ENCODE measurements at places on chromosomes 12 and 14.
A peak's percentile ranks its signal among the peaks of the same experiment; 100 is the strongest.

- no peak for DNase-seq
Observed at GRCh38 chr12:67671419-67671818, 22.9 kb downstream of the DYRK2 start.

GRCh38 chr12:25023808-25024207 lies 74.9 kb upstream of the BCAT1 start:
- DNase-seq, result no peak

GRCh38 chr12:6664902-6665301 lies 2.0 kb upstream of the ING4 start:
- DNase-seq, result no peak

- no peak for DNase-seq
Observed at GRCh38 chr14:52046376-52046917, 22.4 kb downstream of the NID2 start.

GRCh38 chr14:100803226-100803625 lies 22.7 kb upstream of the MEG3 start:
- DNase-seq, result no peak

DNA sequence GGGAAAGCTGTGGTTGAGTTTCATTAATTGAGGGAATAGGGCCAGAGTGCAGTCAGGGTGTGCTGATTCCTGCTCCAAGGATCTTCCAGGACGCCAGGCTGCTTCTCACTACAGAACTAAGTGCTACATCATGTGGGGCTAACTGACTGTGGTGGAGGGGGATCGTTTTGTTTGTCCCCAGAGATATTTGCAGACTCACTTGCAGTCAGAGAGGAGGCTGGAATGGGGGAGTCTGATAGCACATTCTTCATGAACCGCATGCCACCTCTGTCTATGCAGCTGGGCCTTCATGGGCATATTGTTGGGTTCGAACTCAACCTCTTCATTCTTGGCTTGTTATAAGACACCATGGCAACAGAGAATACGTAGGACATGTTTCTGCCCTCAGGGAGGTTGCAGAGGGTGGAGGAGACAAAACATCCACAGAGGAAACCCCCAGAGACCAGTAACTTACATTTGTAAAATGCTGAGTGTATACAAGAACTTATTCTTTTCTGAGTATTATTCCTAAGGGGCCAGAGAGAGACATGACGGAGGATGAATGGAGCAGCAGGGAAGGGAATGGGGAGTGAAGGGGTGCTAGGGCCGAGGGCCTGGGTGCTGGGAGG lies 13.0 kb downstream of the KRT7 start:
- DNase-seq, result no peak

GRCh38 chr14:64755781-64756221 lies 51.6 kb downstream of the PLEKHG3 start:
- peak; percentile 71 for DNase-seq

DNA sequence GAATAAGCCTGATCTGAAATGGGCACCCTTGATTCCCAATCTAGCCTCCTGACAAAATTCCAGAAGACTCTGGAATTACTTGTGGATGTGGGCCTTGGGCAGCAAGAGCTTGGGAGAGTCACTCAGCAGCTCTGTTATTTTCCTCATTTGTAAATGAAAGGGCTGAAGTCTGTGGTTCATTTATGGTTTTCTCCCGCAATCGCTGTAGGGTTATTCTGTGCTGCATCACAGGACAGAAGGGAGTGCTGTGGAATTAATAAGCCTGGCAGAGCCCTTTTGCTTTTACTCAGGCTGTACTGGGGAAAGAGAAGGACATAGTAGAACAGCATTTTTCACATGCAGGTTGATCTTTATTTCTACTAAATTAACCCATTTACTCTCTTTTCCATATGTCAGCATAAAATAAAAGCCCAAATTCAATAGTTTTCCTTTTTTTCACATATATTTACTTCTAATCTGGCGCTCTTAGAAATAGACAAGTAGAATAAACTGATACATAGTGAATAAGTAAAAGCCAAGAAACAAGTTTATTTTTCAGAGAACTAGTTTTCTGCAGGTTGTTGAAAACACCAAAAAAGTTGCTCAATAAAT lies 49.2 kb downstream of the DUSP16 start:
- DNase-seq, result no peak

DNA sequence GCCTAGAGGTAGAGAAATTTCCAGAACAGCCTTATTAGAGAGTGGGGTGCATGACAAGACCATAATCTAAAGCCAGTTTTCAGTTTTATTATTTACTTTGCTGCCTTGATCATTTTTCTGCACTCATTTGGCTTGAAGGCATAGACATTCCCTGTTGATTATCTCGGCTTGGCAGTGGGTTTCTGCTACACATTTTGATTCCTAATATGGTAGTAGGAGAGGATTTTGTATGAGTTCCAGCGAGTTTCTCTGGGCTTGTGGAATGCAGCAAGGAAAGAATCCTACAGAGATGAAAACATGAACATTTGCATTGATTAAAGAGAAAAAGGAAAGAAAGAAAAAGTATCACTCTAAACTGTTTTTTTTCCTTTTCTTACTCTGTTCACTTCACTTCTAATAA lies 281.2 kb downstream of the PAWR start:
- DNase-seq, result no peak

GRCh38 chr12:75859868-75860267 lies 171.7 kb downstream of the PHLDA1 start:
- no peak for DNase-seq

GRCh38 chr14:24263848-24264247 lies 871 bp upstream of the TGM1 start:
- DNase-seq, result no peak

GRCh38 chr14:104865631-104866441 lies 768 bp downstream of the CEP170B start:
- no peak for DNase-seq

DNA sequence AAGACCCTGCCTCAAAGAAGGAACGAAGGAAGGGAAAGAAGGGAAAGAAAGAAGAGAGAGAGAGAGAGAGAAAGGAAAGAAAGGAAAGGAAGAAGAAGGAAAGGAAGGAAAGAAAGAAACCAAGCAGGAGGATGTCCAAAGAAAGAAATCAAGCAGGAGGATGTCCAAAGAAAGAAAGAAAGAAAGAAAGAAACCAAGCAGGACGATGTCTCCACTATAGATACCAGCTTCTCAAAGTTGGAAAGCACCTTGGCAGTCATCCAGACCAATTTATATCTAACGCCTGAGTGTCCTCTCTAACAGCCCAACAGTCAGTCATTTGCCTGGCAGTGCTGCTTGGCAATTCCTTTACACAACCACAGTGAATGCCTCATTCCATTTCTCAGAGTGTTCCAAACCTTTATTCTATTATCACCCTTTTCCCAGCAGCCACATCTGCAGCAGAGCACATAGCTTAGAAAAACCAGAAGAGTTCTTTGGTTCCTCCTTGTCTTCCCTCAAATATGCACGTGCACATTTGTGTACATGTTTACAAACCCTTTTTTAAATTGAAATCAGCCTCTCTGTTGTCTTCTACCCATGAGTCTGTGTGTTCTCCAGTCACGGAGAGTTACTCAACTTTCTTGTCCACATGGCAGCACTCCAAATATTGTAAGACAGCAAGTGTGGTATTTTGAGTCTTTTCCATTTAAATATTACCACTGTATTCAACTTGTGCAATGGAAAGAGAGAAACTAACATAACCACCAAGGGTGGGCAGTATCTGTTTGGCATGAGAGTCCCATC lies 138.4 kb downstream of the STXBP6 start:
- no peak for DNase-seq

- no peak for DNase-seq
Observed at GRCh38 chr12:69459477-69459876, 10.7 kb upstream of the FRS2 start.

GRCh38 chr12:27965966-27966365 lies 6.6 kb downstream of the PTHLH start:
- DNase-seq, result no peak

- no peak for DNase-seq
Observed at GRCh38 chr12:91835693-91836092, 310.0 kb downstream of the BTG1 start.

- no peak for DNase-seq
Observed at GRCh38 chr12:82682326-82682725, 4.4 kb upstream of the TMTC2 start.

DNA sequence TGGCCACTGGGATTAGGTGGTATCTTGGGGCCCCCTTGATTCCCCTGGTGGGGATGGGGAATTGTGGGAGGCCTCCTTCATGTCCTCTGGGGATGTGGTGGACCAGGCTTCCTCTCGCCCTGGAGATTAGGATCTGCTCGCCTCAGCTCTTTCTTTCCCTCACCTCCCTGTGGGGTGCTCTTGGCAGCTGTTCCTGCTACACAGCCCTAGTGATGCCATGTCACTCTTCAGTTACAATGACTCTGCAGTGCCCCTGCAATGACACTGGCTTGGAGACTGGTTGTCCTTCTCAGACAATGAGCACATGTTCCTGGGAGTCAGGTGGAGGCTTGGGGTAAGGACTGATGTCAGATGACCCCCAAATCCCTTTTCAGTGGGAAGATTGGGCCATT lies 83.9 kb downstream of the ADCK1 start:
- no peak for DNase-seq

DNA sequence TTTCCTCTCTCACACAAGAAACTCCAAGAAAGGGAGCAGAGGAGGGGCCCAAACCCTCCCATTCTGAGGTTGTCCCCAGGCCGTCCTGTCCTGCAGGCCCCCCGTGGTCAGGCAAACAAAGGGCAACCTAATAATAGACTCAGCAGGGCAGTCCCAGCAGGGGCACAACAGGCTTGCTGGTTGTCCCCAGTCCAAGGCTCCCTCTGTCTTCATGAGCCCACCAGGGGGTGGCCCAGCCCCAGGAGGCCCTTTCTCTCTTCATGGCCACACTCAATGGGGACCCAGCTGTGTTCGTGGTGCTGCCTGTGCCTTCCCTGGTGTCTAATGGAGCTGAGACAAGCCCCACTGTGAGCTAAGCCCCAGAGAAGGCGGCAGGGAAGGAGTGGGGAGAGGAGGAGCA lies 359.9 kb downstream of the ADGRD1 start:
- DNase-seq, result no peak

DNA sequence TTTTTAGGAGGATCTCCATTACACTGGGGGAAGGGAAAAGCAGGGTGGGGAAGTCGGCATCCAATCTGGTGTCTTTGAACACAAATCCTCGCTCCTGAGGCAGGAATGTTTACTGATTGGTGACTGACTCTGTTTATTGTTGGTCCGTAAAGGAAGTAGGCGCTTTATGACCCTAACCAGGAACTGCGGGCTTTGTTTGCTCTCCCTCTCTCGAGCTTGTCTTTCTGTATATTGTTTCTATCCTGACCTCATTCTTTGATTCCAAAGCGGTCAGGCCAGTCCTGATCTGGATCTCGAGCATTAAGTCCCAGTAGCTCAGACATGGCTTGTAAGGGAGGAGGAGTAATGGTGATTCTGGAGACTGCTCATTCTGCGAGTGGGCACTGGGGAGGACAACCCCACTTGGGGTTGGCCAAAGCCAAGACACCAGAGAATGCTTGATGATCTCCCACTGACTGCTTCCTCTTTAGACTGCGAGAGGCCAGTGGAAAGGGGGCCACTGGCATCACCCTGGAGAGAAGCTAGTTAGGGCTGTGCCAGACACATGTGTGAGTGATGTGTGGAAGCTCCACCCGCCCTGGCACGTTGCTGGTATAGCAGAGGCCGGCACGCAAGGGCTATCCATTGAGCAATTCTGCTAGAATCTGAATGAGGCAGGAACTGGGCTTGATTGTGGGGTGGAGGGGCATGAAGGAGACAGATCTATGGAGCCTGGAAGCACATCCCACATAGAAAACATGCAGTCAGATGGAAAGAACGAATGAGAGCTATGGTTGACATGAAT lies 194.6 kb downstream of the PAX9 start:
- no peak for DNase-seq

DNA sequence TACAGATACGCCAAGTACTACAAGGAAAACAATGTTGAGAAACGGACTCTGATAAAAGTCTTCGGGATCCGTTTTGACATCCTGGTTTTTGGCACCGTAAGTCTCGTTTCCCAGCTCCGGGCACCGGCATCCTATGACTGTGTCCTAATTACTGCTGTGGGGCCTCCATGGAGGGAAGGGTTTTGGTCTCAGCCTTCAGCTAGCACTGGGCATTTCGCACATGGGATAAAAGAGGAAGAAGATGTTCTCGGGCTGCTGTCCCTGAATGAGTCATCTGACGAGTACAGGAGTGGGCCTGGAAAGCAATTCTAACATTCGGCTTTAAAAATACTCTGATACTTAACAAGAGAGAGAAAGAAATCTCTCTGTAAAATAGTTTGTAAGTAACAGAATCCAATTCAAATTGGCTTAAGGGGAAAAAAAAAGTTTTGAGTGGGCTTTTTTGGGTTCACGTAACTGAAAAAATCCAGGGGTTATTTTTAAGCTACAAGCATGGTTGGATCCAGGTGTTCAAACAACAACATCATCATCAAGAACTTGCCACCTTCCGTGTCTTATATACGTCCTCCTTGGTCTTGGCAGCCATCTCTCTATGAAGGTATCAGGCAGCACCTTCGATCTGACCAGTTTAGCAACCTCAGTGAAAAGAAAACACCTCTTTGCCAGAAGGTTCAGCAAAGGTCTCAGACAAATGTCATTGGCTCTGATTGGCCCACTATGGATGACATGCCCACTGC lies 34.4 kb upstream of the P2RX4 start:
- no peak for DNase-seq

- no peak for DNase-seq
Observed at GRCh38 chr12:113655919-113656318, 184.2 kb upstream of the LHX5 start.

DNA sequence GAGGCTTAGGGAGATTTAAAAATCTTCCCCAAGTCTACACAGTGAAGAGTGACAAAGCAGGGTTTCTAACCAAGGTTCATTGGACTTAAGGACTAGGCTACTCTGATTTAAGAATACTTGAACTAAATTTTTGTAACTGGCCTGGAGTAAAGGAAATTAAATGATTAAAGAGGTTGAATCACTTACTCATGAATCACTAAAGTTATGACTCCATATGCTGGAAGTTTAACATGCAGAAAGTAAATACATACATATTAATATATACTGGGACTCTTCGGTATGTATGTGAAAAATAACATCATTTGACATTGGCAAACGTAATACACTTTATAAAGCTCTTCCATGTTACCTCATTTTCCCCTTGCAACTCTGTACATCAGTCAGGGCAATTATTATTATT lies 322.9 kb downstream of the KCNH5 start:
- no peak for DNase-seq

DNA sequence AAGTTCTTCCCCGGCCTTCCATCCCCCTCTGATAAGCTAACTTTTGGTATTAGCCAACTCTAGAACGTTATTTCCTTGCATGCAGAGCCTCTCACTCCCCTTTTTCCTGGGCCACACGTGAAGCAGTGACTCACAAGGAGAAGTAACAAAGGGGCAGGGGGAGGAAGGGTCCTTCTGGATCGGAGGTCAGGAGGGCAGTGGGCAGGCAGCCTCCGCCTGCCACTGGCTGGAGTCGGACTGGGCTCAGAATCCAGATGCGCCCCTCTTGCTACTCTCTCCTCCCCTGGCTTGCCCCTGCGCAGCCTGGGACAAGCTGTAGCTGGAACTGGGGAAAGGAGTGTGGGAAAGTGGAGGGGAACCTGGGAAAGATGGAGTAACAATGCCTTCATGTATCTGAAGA lies 55.0 kb downstream of the TPCN1 start:
- no peak for DNase-seq

DNA sequence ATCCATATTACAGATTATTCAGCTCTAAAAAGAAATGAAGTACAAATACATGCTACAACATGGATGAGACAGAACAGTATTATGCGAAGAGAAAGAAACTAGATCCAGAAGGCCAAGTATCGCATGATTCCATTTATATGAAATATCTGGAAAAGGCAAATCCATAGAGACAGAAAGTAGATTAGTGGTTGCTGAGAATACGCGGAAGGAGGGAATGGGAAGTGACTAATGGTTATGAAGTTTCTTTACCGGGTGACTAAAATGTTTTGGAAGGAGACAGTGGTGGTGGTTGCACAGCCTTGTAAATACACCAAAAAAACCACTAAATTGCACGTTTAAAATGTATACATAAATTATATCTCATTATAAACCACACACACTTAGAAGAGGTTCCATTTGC lies 12.5 kb downstream of the PRDM4 start:
- DNase-seq, result no peak
